HS-27A (cell line): ENCODE measurements at places on chromosomes 3 and 15.

DNA sequence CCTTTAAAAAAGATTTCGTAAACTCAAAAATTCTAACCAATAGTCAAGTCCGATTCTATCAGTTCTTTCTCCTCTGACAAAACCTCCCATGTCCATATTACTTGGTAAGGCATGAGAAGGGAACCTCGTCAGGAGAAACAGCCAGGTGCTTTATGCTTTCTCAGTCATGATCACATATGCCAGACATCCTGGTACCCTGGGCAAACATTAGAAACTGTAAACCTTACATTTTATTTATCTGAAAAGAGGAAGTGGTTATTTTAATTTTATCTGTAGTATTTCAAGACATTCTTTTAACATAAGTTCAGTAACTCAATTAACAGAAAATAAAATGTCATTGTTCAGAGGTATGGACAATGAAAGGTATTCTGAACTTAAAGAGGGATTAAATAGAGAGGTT, 474.8 kb upstream of the GBE1 start:
- DNase-seq = no peak

DNA sequence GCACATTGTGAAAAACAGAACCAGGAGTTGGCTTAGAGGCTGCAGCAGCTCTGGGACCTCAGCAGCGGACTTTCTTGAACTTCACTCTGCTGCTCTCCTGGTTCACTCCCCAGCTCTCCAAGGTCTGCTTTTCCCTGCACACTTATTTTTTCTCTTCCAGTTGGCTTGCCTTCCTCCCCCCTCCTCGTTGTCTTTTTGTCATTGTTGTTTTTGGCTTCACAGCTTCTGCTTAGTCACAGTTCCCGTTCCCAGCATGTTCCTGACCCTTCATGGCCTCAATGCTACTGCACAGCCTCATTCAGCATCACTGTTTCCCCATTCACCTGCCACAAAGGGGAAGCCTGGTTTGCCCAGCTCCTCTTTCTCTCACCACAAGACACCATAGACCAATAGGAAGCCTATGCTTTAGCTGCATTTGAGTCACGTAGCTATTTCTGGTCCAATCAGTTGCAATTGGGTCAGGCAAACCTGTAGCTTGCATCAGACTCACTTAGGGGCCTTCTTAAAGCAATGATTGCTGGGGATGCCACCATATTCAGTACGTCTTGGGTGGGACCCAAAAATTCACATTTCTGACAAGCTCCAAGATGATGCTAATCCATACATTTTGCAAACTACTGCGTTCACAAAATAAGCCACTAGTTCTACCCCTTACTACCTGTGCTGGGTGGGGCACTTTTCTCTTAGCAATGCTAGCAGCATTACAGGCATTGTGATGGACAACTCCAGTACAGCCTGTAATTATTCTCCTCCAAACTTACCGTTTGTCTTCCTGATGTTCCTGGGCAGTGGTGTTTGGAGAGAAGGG, 7.8 kb upstream of the SUMF1 start:
- no peak for DNase-seq

DNA sequence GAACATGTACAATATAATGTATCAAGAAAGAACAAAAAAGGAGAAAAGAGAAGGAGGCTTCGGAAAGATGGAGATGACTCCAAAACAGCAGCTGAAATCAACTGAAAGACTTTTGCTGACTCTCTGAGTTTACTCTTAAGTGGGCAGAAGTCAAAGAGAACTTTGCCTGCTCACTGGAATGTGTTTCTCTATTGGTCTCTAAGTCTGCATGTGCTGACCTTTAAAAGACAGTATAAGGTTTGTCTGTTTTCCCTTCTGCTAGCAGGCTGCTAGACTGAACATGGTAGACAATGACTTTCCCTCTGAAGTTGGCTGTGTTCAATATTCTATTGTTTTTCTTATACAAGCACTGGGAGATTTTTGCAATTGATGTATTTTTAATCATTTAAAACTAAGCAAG, 7.2 kb upstream of the MAP4 start:
- DNase-seq = no peak

- no peak for DNase-seq
Observed at GRCh38 chr3:3625544-3626271, 173.5 kb upstream of the LRRN1 start.

GRCh38 chr15:99558571-99558970, 7.2 kb upstream of the MEF2A start:
- DNase-seq = no peak

DNA sequence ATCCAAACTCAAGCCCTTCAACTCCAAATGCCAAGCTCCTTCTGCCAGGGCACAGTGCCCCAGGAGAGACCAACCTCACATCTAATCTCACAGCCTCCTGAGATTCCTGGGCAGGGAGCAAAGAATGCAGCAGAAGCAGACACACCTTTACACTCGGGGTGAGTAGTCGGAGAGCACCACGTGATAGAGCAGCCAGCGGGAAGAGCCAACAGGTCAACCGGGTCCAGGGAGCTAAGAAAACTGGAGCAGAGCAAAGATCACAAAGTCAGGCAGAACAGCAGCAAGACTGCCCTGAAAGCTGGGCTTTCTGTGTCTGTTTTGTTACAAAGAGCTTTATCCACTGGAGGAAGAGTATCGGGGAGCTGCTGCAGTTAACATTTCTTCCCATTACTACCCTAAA, 4.2 kb downstream of the B3GALNT1 start:
- DNase-seq = no peak

DNA sequence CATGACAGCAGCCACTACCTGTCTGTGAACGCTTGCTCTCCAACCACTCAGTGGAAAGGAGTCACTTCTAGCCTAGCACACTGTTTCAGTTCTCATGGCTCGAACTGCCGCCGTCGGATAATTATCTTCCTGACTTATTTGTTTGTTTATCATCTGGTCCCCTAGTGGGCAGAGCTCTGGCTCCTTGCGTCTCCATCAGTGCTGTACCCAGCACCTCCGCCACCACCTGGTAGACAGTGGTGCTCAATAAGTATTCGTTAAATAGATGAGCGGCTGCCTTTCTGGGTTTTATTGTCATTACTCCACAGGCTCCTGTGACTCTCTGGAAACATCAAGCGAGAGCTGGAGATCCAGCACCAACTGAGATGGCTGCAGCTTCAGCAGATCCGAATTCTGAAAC, 297.5 kb downstream of the NTRK3 start:
- DNase-seq = no peak

GRCh38 chr3:59401924-59402323, 352.1 kb upstream of the CFAP20DC start:
- DNase-seq = no peak

- peak; percentile 75 for DNase-seq
Observed at GRCh38 chr15:45454814-45455213, 67.7 kb downstream of the SLC30A4 start.

DNA sequence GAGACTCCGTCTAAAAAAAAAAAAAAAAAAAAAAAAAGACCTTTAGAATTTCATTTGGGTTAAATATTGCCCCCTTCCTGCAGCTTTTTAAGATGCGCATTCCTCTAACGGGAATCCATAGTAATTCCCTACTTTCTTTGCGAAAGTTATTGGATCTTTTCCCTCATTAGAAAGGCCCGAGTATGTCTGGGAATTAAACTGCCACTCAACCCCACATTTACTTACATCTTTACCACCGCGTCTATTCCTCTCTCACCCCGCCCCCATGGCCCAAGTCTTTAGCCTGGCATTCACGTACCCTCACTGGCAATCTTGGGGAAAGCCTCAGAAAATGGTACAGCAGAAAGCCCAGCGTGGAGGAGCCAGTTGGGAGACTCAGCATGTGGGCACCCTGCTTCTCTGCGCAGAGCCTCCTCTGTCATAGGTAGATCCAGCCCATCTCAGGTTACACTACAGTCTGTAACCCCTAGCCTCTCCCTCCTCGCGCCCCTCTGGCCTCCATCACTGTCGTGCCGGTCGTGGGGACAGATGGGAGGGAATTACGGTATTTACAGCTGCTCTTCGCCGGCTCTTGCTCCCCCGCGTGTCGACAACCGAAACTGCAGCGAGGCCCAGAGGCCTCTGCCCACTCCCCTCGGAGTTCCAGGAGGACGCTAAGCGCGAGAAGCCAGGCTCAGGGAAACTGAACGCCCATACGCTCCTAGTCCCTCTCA, 6.4 kb upstream of the ANKDD1A start:
- no peak for DNase-seq

- DNase-seq = no peak
Observed at GRCh38 chr15:101137312-101137940, 114.4 kb downstream of the CHSY1 start.

DNA sequence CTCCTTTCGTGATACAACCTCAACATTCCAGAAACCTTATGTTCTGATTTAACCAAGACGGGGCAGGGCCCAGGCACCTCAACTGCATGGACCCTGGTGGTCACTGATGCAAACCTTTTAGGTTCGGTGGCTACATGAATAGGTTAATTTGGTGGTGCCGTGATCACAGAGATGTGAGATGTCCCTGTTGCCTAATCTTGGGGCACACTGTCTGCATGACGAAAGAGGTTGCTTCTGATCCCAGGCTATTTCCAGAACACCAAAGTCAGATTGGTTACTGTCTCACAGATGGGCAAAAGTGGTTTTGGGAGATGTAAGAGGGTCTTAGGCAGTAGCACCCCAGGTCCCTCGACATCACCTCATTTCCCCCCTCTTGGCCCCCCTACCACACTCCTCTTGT, 4.0 kb upstream of the CCR1 start:
- no peak for DNase-seq

GRCh38 chr3:161054860-161055604, 50.1 kb downstream of the B3GALNT1 start:
- no peak for DNase-seq

DNA sequence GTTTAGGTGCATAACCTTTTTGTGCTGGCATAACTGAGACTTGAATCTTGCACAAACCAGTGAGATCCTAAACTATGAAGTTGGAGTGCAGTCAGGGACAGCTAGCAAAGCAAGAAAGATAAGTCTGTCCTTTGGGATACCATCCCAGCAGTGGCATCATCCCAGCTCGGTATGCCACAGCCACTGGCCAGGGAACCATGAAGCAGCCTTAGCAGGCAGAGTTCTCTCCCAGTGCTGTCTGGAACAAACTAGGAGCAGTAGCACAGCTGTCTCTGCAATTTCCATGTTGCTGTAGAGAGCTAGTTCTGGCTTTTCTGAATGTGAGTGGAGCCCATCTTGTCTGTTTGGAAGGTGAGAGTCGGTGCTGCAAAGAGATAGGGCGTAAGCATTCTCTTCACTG, 130.3 kb downstream of the DTWD1 start:
- no peak for DNase-seq

DNA sequence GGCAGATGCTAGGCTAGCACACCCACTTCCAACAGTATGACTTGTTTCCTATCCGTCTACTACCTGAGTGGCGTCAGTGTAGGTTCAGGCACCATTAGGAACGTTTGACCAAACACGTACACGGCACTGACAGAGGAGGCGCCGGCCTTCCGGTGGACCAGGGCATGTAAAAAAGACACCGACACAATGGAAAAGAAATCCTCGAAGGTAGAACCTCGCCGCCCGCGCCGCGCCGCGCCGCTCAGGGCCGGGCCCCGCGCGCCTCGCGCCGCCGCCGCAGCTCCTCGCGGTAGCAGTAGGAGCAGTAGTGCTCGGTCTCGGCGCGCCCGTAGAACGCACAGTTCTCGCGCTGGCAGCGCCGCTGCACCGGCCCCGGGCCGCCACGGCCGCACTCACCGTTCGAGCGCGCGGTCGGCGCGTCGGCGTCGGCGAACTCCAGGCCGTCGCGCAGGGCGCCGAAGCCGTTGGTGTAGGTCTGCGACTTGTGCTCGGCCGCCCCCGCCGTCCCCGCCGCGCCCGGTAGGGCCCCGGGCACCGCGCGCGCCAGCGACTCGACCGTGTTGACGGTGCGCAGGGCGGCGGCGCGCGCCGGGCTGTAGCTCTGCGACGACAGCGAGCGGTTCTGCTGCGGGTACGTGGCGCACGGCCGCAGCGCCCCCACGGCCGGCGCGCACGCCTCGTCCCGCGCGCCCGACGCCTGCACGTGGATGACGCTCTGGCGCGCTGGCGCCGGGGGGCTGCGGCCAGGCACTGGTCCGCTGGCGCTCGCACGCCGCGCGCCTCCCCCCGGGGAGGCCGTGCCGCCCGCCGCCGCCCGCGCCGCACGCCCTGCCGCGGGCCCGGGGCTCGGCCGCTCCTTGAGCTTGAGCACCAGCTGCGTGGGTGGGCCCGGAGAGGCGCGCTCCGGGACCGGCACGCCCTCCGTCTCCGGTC, 156.7 kb downstream of the KLF13 start:
- DNase-seq = no peak

GRCh38 chr3:174331095-174331800, 527.9 kb upstream of the NAALADL2 start:
- DNase-seq = no peak

DNA sequence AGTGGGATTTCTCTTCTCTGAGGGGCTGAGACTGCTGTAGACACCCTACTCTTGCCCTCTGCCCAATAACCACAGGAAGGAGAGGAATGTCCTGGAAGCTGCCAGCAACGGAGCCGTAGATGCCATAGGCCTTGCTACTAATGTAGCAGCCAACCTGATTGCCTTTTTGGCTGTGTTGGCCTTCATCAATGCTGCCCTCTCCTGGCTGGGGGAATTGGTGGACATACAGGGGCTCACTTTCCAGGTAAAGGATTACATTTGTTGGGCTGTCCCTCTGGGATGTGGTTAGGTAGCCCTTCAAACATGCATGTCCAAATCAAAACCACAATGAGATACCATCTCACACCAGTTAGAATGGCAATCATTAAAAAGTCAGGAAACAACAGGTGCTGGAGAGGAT, 16.1 kb downstream of the SLC28A2 start:
- no peak for DNase-seq

- no peak for DNase-seq
Observed at GRCh38 chr15:66089049-66089448, 164.5 kb downstream of the MEGF11 start.

- no peak for DNase-seq
Observed at GRCh38 chr15:77528968-77529319, 103.8 kb downstream of the LINGO1 start.

GRCh38 chr3:121836064-121836463, 1.1 kb downstream of the EAF2 start:
- DNase-seq = no peak

- DNase-seq = no peak
Observed at GRCh38 chr3:27483117-27484014, 818 bp downstream of the SLC4A7 start.

DNA sequence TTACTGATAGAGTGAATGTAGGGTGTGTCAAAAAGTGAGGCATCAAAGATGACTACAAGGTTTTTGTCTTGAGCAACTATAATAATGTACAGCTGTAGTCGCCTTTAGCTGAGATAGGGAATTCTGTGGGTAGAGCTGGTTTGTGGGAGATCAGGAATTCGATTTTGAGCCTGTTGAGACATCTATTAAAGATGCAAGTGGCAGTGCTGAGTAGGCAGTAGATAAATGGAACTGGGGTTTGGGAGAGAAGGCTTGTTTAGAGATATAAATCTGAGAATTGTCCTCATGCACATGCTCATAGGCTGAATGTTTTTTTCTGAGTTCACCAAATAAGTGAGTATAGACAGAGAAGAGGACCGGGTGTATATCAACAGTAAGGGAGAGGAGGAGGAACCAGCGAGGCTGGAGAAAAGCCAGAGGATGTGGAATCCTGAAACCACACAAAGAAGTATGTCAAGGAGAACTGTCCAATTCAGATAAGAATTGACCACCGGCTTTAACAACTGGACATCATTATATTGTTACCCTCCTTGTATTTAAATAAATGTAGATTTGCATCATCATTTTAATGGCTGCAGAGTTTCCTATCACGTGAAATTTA, 146.0 kb upstream of the TNIK start:
- DNase-seq = no peak

GRCh38 chr3:117580806-117581205, 871.2 kb downstream of the TUSC7 start:
- DNase-seq = no peak

GRCh38 chr15:41988896-41989572, 16.7 kb upstream of the EHD4 start:
- DNase-seq = no peak
